ENCODE measurements at places on chromosomes 6 and 20.

- DNase-seq: no peak
Observed at GRCh38 chr6:37158508-37158907, 11.4 kb upstream of the PIM1 start.

DNA sequence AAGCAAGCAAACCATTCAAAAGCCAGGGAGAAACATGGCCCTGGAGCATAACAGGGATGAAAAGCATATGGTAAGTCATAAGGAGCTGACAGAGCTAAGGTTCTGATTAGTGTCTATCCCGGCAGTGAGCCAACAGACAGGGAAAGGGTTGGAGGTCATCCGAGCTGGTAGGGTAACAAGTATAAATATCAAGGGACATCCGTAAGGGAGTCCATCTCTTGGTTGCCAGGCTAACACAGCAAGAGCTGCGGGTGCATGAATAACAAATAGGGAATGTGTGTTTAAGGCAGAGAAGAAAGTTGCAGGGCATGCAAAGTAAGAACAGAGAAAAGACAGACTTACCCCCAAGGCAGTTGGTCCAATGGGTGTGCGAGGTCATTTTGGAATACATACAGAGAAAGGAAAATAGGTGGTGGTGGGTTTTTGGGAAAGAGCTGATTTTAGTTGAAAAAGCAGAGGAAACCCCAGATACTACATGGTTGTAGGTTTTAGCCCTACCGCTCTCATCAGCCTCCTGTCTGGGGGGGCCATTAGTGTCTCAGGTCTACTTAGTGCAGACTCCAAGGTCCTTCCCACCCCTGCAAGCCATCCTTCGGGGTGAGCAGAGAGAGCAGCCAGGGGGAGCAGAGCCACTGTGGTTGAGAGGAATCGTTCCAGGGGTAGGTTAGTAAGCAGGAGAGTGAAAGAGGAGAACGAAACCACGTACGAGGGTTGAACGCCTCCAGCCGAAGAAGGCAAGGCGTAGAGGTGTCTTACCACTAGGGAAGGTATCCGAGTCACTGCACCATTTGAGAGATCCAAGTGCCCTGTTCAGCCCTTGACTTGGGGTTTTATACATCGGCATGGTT, at the start of gene ERVFRD-1:
Gene ERVFRD-1 (minus strand): TSS at position 805 of the 848 bp plus-strand sequence. CDS start 6,415 bp downstream, outside the sequence.
- no peak for DNase-seq

DNA sequence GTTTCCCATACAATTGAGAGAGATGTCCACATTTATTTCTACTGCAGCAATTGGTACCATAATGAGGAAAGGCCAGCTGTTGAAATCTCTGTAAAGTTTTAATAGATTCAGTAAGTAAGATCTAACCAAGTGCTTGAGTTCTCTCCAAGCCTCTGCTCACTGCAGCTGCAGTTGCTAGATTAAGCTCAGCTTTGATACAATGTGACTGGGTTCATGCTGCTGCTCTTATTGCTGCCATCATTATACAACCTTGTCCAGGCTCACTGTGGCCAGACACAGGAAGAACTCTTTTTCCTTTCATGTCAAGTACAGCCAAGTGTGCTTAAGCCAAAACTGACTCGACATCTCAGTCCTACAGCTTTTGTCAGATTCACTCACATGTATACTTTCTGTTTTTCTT, 423.5 kb downstream of the GJA1 start:
- DNase-seq: no peak

GRCh38 chr6:15402406-15403045, 156.7 kb downstream of the JARID2 start:
- no peak for DNase-seq

All from fibroblast of skin of left biceps (primary cell).